ENCODE measurements at places on chromosomes 3 and 15. TPM values are rescaled to one million over a fixed set of nuclear protein-coding genes. Genes with fewer than 3 reads are reported as not detected.
A peak's percentile ranks its signal among the peaks of the same experiment; 100 is the strongest.

DNA sequence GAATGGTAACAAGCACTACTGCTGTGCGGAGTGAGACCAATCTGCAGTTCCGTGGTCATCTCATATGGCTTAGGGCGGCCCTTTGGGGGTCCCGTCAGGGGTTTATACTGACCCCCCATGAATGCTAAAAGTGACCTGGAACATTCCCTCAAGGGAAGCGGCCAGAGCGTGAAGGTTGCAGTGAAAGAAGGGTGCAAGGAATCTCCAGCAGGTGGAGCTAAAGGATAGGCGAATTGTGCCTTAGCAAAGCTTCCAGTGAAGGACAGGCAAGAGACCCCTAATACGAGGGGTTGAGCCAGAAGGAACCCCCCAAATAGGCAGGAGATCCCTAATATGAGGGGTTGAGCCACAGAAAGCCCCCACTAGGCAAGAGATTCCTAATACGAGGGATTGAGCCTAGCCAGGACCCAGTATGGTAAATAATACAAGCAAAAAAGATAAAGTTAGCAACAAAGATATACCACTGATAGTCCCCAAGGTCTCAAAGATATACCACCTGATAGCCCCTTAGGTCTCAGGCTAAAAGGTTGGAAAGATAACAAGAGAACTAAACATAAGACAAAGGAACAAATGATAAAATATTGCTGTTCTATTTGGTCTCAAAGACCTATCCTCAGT, 32.8 kb downstream of the ZNF589 start:
- DNase-seq, result peak; percentile 93

DNA sequence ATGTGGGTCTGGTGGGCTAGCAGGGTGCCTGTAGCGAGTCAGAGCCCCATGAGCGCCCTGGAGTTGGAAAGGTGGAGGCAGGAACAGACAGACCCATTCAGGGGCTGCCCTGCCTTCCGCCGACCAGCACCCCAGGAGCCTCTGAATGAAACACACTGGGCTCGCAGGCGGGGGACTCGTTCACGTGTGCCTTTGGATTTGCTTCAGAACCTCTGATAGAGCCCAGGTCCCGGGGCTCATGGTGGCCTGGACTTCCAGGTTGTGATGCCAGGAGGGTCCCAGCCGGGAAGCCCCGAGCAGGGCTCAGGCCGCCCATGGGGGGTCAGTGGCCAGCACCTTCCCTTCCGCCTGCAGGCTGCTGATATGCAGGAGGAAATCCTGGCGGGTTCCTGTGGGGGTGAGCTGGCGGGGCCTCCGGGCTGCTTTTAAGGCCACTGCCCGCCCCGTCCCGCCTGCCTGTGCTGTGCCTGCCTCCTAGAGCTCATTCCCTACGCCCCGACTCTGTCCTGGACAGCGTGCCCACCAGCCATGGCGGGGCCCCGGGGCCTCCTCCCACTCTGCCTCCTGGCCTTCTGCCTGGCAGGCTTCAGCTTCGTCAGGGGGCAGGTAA, at the start of gene STAB1:
TSS of gene STAB1 (plus strand) at position 453 of the 610 bp plus-strand sequence. CDS start at position 529, 76 bp downstream.
- no peak for DNase-seq

GRCh38 chr3:193348686-193349085, 29.9 kb downstream of the ATP13A5 start:
- no peak for DNase-seq

GRCh38 chr3:29718661-29719065, 437.8 kb downstream of the RBMS3 start:
- no peak for DNase-seq

DNA sequence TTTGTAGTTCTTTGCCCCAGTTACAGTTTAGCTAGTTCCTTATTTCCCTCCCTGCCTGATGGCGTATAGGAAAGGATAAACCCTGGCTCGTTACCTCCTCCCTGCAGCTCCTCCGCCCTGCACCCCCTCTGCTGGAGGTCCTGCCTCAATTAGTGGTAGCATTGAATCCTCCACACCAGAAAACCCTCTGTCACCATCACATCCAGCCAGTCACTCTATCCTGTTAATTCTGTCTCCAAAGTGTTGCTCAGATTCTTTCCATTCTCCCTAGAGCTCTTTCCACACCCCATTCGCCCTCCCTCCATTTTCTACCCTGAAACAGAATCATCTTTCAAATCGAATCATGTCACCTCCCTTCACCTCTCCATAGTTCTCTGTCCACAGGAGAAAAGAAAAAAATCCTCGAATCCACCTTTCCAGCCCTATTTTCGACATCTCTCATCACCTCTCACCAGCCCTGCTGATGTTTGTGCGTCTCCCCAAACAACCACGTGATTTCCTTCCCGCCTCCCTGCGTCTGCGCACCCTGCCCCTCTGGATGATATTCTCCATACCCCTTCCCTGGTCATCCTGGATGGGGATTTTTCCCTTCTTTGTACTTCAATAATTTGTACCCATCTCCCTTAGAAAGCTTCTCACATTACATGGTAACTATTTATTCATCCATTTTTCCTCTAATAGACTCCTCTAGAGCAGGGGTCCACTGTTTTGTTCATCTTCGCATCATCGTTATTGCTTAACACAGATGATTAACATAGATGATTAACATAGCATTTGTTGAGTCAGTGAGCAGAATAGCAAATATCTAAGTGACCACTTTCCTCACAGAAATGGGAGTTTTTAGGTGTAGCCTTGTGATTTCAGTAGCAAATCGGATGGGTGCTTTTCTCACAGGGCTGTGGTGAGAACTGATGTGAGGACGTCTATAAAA, 37.1 kb downstream of the MAP3K13 start:
- no peak for DNase-seq

GRCh38 chr15:47366884-47367283, 350.4 kb upstream of the SEMA6D start:
- DNase-seq, result no peak

DNA sequence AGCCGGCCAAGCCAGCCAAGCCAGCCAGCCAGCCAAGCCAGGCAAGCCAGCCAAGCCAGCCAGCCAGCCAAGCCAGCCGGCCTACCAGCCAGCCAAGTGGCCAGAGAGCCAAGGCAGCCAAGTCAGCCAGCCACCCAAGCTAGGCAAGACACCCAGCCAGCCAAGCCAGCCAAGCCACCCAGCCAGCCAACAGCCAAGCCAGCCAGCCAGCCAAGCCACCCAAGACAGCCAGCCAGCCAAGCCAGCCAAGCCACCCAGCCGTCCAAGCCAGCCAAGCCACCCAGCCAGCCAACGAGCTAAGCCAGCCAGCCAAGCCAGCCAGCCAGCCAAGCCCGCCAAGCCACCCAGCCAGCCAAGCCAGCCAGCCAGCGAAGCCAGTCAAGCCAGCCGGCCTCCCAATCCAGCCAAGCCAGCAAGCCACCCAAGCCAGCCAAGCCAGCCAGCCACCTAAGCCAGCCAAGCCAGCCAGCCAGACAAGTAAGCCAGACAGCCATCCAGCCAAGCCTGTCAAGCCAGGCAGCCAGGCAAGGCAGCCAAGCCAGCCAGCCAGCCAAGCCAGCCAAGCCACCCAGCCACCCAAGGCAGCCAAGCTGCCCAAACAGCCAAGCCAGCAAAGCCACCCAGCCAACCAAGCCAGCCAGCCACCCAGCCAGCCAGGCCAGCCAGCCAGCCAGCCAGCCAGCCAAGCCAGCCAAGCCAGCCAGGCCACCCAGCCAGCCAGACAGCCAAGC, 200.5 kb downstream of the GOLGA6L6 start:
- DNase-seq, result peak; percentile 97

GRCh38 chr3:45911511-45912226, 25.3 kb downstream of the CCR9 start:
- DNase-seq, result no peak

DNA sequence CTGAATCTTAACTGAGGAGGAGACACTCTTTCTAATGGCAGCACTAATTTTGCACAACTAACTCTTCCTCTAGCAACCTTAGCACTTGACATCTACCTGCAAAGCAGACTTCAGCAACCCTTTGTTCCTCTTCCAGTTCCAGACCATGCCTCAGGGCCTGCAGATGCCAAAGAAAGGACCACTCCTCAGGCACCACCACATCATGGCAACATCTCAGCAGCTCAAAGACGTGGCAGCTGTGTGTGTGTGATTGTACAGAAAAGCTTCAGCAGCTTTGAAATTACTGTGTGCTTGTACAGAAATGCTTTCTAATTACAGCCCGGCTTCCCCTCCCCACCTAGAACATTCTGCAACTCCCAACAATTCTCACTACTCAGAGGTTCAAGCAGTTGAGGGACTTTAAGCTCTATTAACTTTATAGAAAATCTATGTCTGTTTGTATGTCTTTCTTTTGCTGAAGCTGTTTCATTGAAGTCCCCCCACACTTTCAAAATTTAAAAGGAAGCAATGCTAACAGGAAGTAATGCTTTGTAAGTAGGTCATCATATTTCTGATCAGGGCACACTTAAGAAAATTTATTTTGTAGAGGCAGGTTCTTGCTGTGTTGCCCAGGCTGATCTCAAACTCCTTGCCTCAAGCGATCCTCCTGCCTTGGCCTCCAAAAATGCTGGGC, 115.2 kb downstream of the CD47 start:
- DNase-seq, result no peak

GRCh38 chr15:40917585-40917984, 11.6 kb upstream of the DLL4 start:
- DNase-seq, result no peak

DNA sequence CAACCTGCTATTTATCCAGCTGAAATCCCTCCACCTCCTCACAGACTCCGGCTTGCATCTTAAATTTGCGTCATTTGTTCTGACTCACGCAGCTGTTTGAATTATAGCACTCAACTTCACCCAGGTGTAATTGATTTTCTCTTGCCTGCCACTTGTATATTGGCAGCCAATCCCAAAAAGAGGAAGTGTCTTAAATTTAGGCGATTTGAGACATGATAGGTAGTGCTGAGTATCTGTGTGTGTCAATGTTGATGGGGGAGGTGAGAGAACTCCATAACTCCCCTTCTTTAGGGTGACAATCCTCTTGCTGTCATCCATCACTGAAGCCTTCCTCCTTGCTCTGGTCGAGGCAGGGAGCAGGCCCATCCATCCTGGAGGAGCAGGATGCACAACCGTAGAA, 77.2 kb upstream of the TPRG1 start:
- DNase-seq, result no peak

GRCh38 chr15:91468871-91469580, 369.0 kb downstream of the SV2B start:
- no peak for DNase-seq

FAM81A gene
- 0.72 TPM for total RNA-seq

SERF2 gene
- total RNA-seq, result 461 TPM

ANKUB1 gene
- total RNA-seq, result not detected

GP9 gene
- not detected for total RNA-seq

BNC1 gene
- 3.3 TPM for total RNA-seq

SNX22 gene
- total RNA-seq, result 0.29 TPM

SH2D7 gene
- total RNA-seq, result not detected
